ENCODE measurements at places on chromosomes 5 and 9. TPM values are rescaled to one million over a fixed set of nuclear protein-coding genes. Genes with fewer than 3 reads are reported as not detected.

ASTN2 gene
- total RNA-seq = 4.8 TPM

OCLN gene
- total RNA-seq = 9.8 TPM

QRFP gene
- total RNA-seq = not detected

PCDHGA7 gene
- 1.1 TPM for total RNA-seq

CDKN2B gene
- total RNA-seq = not detected

MSANTD3 gene
- total RNA-seq = 64.8 TPM

PCDHGB3 gene
- 0.18 TPM for total RNA-seq

NPR3 gene
- total RNA-seq = 19.6 TPM

ZSWIM6 gene
- 5.2 TPM for total RNA-seq

TRIM7 gene
- total RNA-seq = 40.3 TPM

BAAT gene
- 0.23 TPM for total RNA-seq

CER1 gene
- total RNA-seq = not detected

PHYHD1 gene
- total RNA-seq = 0.23 TPM

TEX48 gene
- total RNA-seq = not detected

PRRX2 gene
- total RNA-seq = 9.5 TPM

MEGF10 gene
- not detected for total RNA-seq

GADD45G gene
- total RNA-seq = 0.51 TPM

ADAMTSL2 gene
- total RNA-seq = not detected

CCDC152 gene
- total RNA-seq = not detected

SMIM33 gene
- total RNA-seq = not detected

CAMK2A gene
- 1.0 TPM for total RNA-seq

All from A549 treated with Mapracorat at 1 μM for 4 hours (cell line).